ENCODE measurements at places on chromosomes 6 and 20.

- no peak for DNase-seq
These were observed 56.8 kb downstream of the LINC00237 start for GRCh38 chr20:21049305-21049828.

GRCh38 chr20:3801846-3802245, 5.7 kb downstream of the CDC25B start:
- no peak for DNase-seq

DNA sequence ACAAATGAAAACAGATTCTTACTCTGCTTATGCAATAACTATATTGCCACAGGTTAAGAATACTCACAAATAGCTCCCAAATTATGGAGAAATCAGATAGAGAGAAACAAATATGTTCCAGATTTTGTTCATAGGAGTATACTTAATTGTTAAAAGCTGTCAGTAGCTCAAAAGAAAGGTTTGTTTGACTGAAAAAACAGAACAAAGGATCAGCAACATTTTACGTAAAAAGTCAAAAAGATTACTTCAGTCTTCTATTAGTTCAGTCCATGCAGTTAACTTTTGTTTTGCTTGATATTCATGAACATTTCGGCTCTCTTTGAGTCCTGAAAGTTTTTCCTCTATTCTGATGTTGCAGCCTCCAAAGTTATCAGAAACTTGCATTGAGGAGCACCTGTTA, 13.4 kb upstream of the NANP start:
- DNase-seq, result no peak

GRCh38 chr20:3228750-3229032, 10.3 kb downstream of the SLC4A11 start:
- no peak for DNase-seq

DNA sequence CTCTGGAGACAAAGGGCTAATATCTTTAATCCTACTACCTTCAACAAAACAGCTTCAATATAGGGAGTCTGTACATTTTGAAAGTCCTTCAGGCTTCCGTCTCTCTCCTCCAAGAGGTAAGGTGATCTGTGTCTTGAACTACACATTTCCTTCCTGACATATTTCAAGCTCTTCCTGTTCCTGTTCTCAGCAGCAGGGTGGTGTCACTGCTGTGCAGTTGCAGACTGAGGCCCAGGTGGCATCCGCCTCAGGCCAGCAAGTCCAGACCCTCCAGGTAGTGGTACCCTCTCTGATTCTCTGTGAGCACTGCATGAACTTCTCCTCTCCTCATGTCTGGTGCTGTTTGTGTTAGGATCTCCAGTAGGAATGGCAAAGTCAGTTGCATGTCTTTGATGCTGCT, 7.8 kb downstream of the NFYA start:
- no peak for DNase-seq

- no peak for DNase-seq
These were observed 268.8 kb downstream of the PKHD1 start for GRCh38 chr6:51818520-51819022.

Measured in caudate nucleus (tissue), 63 donors.